NCI-H1048 (cell line): ENCODE measurements at places on chromosomes 5 and 9.
A peak's percentile ranks its signal among the peaks of the same experiment; 100 is the strongest.

DNA sequence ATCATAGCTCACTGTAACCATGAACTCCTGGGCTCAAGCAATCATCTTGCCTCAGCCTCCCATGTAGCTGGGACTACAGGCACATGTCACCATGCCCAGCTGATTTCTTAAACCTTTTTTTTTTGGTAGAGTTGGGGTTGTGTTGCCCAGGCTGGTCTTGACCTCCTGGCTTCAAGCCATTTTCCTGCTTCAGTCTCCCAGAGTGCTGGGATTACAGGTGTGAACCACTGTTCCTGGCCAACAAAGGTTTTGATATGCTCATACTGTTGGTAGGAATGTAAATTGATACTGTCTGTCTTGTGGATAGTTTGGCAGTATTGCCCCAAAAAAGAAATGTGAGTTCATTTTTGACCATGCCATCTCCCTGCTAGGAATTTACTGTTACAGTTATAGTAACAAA lies 77.4 kb upstream of the TMEM171 start:
- no peak for DNase-seq

GRCh38 chr5:65862384-65862783 lies 64.0 kb upstream of the ERBIN start:
- DNase-seq, result no peak

DNA sequence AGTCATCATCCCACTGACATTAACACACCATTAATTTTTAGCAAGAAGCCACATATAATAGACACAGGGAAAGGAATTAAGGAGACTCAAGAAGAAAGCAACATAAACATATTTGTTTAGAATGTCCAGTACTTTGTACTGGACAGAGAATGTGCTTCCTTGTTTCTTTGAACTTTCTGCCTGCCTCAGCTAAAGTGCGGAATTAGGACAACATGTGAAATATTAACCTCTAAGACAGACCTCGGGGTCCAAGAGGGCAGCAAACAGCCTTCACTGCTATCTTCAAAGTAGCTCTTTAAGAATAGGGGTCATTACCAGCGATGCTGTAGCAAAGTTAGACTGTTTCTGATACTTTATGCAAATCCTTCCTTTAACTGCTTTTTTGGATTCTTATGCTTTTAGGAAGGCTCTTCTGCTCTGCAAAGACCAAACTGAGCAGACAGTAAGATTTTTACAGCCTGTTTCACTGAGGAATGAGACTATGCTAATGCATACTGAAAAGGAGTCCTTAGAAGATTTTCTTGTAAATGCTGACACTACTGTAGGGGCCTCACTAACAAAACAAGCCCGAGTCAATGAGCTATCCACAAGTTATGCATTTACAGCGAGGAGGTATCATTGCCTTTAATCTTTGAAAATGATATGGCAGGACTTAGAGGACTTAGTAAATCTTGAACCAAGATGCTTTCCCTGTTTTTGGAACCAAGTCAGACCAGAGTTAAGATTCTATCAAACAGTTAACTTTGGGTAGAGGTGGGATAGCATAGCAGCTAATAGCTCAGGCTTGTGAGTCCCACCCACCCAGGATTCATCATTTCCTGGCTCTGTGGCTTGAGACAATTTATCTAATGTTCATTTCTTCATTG lies 23.8 kb downstream of the DAB2 start:
- DNase-seq, result no peak

GRCh38 chr9:8825585-8826147 lies 1026.1 kb upstream of the DMAC1 start:
- no peak for DNase-seq

- DNase-seq, result no peak
Measured at GRCh38 chr5:17816944-17817343, 182.7 kb downstream of the TAF11L14 start.

DNA sequence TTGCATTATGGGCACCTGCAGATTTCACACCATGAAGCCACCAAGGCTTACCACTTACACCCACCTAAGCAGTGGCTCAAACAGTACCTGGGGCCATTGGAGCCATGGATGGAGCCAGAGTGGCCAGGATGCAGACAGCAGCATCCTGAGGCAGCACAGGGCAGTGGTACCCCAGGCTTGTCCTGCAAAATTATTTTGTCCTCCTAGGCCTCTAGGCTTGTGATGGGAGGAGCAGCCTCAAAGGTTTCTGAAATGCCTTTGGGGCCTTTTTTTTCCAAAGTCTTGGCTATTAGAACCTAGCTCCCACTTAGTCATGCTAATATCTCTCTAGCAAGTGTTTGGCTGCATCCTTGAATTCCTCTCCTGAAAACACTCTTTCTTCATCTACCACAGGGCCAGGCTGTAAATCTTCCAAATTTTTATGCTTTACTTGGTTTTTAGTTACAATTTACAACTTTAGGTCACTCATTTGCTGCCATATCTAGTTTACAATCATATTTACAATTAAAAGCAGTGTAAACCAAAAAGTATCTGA lies 15.7 kb downstream of the TMC1 start:
- DNase-seq, result no peak

GRCh38 chr5:173165177-173166016 lies 21.1 kb downstream of the BNIP1 start:
- no peak for DNase-seq

- DNase-seq, result no peak
Measured at GRCh38 chr9:129174724-129175514, 3.1 kb downstream of the IER5L start.

DNA sequence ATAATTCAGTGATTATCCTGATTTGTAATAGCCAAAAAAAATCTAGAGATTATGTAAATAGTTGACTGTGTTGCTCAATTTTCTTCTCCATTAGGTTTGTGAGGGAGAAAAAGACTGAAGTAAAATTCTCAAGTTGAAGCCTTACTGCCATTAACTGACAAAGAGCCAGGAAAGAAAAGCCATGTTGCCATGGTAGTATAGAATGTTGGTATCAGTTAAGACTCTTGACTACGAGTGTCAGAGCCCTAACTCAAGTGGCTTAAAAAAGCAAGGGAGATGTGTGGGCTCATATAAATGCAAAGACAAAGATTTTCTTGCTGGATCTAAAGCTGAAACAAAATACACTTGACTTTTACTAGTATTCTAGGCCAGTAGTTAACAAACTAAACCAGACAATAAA lies 571.7 kb downstream of the KCTD16 start:
- DNase-seq, result no peak

DNA sequence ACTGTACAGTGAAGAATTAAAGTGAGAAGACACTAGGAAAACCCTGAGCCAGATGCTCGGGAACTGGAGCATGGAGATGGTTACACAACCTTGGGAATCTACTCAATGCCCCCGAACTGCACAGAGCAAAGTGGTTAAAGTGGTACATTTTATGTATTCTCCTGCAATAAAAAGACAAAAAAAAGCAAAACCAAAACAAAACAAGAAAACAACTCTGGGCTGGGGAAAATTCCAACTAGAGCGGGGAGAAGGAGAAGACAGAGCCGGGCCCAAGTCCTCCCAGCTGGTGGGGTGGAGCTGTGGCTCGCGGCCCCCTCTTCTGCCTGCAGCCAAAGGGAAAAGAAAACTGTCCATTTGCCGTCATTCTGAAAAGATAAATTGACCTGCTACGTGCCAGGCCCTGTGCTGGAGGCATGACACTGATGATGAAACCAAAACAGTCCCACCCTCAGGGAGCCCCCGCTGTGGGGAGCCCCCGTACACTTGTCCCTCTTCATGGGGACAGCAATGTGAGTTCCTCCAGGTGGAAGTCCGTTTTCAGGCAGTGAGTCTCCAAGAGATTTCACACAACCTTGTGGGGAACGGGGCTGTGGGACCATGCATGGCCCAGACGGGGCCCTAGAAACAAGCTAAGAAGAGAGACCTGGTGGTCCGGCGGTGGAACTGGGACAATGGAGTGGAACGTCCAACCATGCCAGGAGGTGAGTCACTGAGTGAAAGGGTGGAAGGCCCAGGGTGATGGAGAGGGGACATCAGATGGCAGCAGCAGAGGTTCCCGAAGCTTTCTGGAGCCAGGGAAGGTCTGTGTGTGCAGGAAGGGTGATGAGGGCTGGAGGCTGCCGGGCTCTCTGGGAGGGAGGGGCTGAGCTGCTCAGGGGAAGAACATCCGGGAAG lies 114.8 kb upstream of the COL5A1 start:
- no peak for DNase-seq

DNA sequence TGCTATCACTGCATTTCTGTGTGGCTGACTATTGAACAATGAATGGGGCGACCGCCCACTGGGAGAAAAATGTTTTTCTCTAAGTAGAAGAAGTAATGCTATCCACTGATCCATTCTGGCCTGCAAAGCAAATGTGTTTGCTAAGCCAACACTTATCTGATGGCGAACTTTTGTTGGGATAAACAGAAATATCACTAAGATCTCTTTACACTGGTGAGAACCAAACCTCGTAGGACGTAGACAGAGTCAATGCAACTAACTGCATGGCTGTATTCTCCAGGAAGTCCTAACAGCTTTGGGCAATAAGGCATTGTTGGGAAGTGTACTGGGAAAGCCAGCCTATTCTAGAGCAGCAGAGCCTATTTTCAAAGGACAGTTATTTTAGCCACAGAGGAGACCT lies 77.7 kb downstream of the ANKH start:
- no peak for DNase-seq

DNA sequence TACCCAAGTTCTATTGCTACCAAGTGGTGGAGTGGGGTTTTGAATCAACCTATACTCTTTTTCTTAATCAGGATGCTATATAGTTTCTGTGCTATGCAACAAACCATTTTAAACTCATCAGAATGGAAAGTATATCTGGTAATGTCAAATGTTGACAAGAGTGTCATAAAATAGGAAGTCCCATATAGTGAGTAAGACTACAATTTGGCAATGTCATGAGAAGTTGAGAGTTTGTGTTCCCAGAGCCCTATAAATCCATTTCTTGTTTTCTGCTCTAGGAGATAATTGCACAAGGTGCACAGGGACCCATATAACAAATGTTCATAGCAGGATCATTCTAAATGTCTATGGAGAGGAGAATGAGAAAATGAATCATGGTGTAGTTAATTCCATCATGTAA lies 109.8 kb upstream of the TXNDC8 start:
- no peak for DNase-seq

DNA sequence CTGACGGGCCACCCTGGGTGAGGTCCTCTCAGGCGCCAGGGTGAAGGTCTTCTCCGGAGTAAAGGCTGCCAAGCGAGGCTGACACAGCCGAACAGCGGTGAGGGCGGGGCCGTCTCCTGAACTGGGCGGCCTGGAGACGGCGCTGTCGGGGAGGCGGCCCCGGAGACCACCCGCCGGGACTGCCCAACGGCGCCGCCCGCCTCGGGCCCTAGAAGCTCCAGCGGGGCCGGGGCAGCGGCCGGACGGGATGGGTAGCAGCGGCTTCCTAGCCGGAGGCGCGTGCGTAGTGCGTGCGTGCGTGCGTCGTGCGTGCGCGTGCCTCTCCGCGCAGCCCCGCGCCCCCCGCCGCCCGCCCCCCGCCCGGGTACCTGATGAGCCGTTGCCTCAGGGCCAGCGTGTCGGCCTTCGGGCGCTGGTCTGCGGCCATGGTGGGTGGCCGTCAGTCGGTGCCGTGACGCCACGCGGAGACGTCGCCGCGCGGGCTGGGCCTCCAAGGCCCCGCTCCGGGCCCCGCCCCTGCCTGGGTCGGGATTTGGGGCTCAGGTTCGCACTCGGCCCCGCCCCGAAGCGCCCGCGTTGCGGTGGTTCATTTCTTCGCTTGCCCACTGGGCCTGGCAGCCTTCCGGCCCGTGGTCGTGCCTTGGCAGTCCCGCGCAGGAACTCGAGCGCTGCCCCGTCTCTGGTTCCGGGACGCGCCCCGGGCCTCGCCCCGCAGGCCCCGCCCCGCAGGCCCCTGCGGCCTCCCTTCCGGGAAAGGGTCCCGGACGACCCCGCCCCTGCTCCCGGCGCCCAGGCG lies at the start of gene PHYKPL:
TSS of gene PHYKPL (minus strand) at position 679 of the 796 bp plus-strand sequence. CDS start at position 427, 252 bp downstream.
- DNase-seq, result peak; percentile 32

DNA sequence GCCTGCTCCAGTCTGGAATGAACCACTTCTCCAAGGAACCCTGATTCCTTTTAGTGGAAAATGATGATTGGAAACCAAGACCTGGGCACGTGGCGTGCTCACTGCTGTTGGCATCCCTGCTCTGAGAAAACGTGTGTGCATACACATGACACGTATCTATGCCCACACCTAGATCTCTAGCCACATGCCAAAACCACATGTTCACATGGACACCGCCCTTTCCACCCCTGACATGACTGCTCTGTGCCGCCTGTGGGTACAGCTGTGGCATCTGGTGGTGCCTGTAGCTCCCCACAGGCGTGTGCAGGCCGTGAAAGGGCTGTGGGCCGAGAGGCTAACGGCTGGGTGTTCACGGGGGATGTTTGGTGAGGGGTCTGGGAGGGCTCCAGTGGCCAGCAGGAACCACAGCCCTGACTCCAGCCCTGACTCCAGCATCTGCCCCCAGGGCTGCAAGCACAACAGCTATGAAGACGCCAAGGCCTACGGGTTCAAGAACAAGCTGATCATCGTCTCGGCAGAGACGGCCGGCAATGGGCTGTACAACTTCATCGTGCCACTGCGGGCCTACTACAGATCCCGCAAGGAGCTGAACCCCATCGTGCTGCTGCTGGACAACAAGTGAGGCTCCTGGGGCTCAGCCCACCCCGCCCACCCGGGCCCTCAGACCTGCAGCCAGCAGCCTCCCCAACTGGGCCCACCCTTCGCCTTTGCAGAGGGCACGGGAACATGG lies 75.1 kb downstream of the KCNT1 start:
- DNase-seq, result no peak

- DNase-seq, result no peak
Measured at GRCh38 chr5:123454259-123454911, 31.2 kb upstream of the CEP120 start.

DNA sequence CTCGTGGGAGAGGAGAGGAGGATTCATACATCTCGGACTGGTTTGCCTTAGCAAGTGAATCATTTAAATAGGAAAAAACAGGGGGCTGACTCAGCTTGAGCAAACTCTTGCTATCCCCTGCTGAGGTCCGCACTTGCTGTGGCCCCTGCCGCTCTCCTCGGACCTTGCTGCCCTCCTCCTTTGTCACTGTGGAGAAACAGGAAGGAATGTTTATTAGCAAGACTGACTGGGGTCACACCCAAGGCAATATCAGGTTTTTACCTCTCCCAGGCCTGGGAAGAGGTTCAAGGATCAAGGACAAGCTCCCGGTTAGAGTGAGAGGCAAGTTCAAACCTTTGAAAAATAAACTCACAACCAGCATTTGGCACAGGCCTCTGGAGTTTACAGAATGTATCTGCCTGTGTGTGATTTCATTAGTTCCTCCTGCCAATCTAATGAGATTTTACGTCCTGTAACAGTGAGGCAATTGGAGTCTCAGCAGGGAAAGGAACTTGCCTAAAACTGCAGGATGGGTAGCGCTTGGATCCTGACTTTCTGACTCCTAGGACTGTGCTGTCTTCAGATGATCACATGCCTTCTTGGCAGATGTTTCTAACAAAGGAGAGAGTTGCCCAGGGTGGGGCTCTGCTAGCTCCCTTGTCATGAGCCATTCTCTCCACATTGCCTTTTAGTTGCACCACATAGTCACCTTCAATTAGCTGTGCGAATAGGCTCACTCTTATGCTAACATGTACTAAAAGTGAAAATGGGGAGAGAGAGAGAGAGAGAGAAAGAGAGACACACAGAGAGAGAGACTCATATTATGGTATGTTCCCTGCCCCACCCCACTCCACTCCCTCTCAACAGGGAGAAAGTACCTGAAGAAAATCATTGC lies 108.6 kb upstream of the CDKN2B start:
- DNase-seq, result no peak
